ENCODE measurements at places on chromosomes 5 and 9.

DNA sequence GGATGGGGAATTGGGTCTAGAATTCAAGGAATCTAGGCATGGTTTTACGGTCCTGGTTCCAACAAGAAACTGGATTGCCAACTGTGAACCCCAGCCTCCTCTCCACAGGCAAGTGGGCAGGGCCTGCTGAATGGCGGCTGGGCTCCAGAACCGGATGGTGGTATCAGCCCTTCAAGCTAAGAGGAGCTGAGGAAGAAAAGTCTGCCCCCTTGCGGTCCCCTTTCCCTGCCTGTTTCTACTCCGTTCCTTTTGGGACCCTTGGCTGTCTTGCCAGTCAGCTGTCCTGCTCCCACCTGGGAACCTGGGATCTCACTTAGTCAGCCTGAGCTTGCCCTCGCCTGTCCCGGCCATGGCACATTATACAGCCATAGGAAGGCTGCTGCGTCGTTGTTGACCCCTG, 234.4 kb upstream of the DAPK1 start:
- no peak for DNase-seq

- no peak for DNase-seq
These were observed 42.8 kb upstream of the PARP8 start for GRCh38 chr5:50623666-50624065.

- no peak for DNase-seq
These were observed 17.3 kb downstream of the ODF2 start for GRCh38 chr9:128473104-128473503.

GRCh38 chr5:139164020-139164419, 34.1 kb downstream of the SIL1 start:
- no peak for DNase-seq

- peak; percentile 53 for DNase-seq
These were observed 67.5 kb downstream of the MAMDC2 start for GRCh38 chr9:70111042-70111602.

- DNase-seq, result no peak
These were observed 156.4 kb downstream of the EDIL3 start for GRCh38 chr5:84228266-84228665.

DNA sequence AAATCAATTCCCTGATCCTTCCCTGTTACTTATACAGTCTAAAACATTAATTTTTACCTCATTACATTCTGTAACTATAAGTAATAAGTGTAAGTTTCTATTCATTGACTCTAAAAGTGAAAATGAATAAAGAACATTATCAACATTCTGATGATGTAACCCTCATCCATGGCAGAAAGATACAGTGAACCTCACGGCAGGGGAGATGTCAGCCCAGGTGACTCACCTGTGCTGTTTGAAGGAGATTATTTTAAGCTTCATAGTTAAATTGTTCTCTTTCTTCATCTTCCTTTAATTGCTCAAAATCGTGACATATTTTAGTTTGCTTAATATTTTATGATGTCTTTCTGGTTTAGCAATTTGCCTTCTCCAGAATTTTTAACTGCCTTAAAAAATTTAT, 268.1 kb downstream of the FSTL4 start:
- DNase-seq, result no peak

DNA sequence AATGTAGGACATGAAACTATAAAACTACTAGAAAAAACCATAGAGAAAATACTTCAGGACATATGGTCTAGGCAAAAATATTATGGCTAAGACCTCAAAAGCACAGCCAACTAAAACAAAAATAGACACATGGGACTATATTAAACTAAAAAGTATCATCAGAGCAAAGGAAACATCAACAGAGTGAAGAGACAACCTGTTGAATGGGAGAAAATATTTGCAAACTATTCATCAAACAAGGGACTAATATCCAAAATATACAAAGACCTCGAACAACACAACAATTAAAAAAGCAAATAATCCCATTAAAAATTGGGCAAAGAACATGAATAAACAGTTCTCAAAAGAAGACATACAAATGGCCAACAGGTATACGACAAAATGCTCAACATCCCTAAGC, 210.9 kb downstream of the PCSK1 start:
- no peak for DNase-seq

DNA sequence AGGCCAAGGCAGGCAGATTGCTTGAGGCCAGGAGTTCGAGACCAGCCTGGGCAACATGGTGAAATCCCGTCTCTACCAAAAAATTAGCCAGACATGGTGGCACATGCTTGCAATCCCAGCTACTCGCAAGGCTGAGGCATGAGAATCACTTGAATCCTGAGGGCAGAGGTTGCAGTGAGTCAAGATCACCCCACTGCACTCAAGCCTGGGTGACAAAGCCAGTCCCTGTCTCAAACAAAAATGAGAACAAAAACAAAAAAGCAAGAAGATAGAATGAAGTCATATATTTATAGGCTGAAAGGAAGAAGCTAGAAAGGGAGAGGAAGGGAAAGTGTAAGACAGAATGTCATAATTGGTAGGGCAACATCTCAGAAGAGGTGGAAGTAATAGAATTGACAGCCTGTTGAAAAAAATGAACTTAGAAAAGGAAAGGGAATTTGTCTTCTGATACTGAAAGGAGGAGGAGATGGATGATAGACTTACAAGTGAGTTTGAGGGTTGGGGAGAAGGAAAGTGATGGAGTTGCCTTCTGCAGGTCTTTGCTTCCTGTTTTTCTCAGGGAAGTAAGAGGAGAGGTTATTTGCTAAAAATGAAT, 32.2 kb downstream of the CARD6 start:
- no peak for DNase-seq

Data from AG04450 (cell line).